ENCODE measurements at places on chromosomes 1 and 21.
A peak's percentile ranks its signal among the peaks of the same experiment; 100 is the strongest.

GRCh38 chr1:184801503-184801902, 46.8 kb upstream of the EDEM3 start:
- DNase-seq: no peak

- DNase-seq: no peak
These were observed 11.9 kb upstream of the CLDN8 start for GRCh38 chr21:30227633-30228404.

- DNase-seq: no peak
These were observed 9.1 kb upstream of the ATAD3B start for GRCh38 chr1:1462318-1462966.

DNA sequence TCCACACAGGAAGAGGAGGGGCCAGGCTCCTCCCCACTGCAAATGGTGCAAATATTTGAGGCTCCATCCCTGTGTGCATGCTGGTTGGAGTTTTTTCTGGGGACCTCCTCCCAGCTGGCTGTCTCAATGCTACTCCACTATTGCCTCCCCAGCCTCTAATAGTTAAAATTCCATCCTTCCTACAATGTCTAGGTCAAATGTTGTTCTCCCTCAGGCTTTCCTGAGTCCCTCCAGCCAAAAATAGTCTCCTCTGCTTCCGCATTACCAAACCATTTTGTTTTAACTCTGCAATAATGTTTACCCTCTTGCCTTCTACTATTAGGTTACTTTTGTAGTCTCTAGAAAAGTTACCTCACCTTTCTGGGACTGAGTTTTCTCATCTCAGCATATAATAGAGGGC, 29.6 kb upstream of the FMO1 start:
- no peak for DNase-seq

GRCh38 chr1:97038410-97038809, 316.8 kb downstream of the PTBP2 start:
- DNase-seq: no peak

DNA sequence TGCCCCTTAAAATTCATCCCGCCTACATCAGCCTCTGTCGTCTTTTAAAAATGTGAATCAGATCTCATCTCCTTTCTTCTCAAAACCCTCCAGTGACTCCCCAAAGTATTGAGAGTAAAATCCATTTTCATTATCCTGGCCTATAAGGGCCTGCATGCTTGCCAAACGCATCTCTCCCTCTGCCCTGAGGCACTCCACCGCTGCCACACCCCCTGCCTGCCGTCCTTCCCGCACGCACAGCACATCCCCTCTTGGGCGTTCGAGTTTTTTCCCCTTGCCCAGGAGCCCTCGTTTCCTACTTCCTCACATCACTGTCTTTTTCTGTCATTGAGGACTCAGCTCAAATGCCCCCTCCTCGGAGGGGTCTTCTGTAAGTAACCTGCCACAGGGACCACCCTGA, 53.3 kb upstream of the MTR start:
- DNase-seq: no peak

- DNase-seq: no peak
These were observed 610.6 kb downstream of the KIF26B start for GRCh38 chr1:245765230-245766000.

DNA sequence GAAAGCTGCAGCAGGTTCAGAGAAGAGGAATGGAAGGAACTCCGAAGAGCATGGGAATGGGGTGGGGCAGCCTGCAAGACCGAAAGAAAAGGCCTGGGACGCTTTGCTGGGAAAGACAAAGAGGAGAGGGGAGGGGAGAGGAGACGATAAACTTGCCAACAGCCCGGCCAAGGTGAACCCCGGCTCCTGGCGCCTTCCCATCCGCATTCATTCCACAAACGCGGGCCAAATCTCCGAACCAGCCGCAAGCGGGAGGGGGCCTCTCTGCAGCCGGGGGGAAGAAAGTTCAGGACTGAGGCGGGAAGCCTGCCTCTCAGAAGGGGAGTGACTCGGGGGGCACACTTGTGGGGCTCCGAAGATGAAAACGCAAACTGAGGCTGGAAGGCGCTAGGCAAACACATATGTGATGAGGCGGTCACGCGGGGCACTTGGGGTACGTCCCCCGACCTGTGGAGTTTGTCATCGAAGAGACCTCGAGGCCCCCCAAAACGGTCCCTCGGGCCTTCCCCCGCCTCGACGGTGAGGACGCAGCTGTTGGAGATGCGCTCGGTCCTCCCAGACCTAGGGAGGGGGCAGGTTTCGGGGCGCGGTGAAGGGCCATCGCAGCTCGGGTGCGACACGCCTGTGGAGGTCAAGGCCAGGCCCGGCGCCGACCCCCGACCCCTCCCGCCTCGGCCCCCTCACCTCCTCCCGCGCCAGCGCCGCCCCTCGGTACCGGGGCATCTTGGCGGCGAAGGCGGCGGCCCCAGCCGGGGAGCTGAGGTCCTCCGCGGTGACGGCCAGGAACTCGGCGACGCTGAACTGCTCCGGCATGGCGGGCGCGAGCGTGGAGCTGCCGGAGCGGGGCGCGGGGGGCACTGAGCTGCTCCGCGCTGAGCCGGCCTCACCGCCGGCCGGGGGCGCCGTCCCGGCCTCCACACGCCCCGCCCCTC, at the start of gene ASAP3:
ASAP3 (minus strand) TSS at position 859 of the 932 bp plus-strand sequence; CDS start at position 813, 46 bp downstream.
- DNase-seq: no peak

GRCh38 chr1:207516729-207517128, 20.8 kb downstream of the CR1 start:
- no peak for DNase-seq

DNA sequence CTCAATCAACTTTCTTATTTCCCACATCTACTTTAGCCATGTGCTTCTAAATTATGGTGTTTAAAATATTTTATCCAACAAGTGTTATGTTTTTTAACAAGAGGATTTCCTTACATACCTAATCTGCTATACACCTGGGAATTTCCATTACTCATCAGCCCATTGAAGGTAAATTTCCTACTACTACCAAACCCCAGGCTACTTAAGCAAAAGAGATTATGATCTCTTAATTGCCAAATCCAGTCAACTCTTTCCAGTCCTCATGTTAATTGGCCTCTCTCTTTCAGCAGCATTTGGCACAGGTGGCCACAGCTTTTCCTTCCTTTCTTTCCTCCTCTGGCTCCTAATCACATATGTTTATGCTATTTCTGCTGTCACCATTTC, 5.1 kb upstream of the C1orf162 start:
- no peak for DNase-seq

GRCh38 chr21:33299181-33299752, 25.5 kb upstream of the IFNAR1 start:
- peak; percentile 3 for DNase-seq

DNA sequence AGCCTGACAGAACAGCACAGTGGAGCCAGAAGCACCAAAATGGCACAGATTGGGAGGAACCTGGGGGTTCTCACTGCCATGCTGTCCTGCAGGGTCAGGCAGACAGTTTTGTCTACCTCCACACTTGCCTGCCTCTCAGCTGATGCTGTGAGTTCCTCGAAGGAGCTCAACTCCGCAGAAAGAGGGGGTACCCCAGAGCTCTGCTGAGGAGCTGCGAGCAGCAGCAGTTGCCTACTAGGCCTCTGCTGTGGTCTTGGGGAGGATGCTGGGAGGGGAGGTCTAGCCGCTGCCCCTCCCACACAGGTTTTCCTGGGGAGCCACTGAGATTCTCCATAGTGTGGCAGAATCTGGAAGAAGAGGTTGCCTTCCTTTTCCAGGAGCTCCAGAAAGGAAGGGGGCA, 192.5 kb downstream of the FOXD2 start:
- DNase-seq: no peak

DNA sequence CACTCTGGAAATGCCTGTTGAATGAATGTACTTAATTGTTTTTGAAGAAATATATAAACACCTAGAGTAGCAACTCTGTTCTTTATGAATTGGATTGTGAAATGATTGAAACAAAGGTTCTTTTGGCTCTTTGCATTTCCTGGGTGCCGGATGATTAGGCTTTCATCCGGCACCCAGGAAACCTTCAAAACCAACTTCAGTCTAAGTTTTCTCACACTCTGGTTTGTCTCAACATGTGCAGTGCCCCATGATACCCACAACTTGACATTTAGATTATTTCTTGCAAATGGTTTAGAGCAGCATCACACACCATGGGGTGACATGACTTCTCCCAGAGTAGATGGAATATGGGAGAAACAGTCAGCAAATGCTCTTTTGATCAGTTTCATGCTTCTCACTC, 354.9 kb downstream of the BARHL2 start:
- no peak for DNase-seq

GRCh38 chr1:226149806-226150205, 36.7 kb downstream of the ACBD3 start:
- DNase-seq: no peak

- DNase-seq: no peak
These were observed 6.7 kb upstream of the CA6 start for GRCh38 chr1:8939000-8939265.

DNA sequence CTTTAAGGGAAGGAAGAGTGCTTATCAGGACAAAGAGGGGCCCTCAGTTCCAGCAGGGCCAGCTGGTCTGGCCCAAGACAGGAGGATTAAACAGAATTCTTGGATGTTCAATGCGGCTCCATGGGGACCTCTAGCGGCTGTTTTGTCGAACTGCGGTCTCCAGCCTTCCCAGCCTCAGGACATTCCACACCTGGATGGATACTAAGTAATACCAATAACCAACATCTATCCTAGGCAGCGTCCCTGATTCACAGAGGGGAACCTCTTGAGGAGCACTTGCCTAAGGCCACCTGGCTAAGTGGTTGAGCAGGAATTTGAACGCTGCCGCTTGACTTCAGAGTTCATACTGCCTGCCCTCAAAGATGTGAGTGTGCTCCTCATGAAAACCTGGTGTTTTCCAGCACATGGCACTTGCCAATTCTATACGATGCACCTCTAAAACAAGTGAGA, 15.5 kb upstream of the CD247 start:
- DNase-seq: peak; percentile 36

- DNase-seq: no peak
These were observed 86.4 kb upstream of the IGSF21 start for GRCh38 chr1:18021242-18021641.

DNA sequence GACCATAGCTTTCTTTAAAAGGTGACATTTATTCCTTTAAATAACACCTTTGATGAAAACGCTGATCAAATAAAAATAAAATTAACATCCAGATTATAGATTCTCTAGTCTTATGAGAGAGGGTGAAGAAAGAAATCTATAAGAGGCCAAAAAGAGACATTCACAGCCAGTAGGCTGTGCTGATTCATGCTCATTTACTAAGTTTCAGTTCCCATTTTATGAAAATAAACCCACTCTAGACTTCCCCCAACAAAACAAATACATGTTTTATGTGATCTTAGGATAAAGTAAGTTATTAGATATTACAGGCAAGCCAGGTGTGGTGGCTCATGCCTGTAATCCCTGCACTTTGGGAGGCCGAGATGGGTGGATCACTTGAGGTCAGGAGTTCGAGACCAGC, 21.1 kb downstream of the ESRRG start:
- DNase-seq: no peak

DNA sequence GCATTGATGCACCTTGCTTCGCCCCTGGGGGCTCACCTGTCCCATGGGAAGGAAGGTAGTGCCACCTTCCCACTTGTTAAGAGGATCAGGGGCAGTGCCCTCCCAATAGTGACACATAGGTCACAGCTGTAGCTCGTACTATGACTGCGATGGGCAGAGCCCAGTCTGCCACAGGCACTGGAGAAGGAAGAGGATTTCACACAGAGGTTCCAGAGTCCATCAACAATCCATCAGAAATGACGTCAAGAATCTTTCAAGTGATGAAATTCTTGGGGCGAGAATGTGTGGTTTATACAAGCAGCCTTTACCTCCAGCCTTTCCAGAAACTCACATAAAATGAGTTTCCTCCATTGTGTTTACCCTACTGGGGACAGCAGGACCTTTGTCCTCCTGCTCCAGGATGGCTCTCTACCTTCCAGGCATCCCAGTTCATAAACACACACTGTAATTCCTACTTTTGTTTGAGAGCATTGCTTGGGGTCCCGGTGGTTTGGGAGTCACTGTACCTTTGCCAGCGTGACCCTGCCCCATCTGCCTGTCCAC, 260.6 kb upstream of the VAMP3 start:
- no peak for DNase-seq

- DNase-seq: no peak
These were observed 43.7 kb downstream of the MRPL39 start for GRCh38 chr21:25563361-25564116.

DNA sequence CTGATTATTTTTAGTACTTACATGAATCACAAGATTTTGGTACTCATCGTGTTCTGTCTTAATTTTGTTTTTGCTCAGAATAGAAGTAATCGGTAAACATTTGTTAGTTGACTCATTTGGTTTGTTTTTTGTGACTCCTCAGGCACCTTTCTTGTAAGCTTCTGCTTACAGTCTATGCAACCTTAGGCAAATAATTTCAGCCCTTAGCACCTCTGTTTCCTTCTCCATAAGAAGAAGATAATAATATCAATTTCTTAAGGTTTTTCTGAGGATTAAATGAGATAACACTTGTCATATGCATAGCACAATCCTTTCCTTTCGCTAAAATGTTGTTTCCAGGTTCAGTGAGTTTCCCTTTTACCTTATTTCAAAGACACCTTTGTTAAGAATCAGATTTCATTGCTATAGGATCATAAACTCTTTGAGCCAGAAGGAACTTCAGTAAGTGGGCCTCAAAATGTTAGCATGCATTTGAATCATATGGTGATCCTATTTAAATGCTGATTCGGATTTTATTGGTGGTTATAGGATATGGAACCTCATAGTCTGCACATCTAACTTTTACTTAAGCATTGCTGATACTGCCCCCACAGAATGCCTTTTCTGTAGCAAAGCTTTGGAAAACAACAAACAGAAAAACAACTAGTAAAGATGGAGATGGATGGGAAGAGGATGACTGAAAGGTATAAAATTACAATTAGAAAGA, 272.7 kb upstream of the CACYBP start:
- DNase-seq: no peak

- no peak for DNase-seq
These were observed 438.6 kb downstream of the OMA1 start for GRCh38 chr1:58107943-58108342.

DNA sequence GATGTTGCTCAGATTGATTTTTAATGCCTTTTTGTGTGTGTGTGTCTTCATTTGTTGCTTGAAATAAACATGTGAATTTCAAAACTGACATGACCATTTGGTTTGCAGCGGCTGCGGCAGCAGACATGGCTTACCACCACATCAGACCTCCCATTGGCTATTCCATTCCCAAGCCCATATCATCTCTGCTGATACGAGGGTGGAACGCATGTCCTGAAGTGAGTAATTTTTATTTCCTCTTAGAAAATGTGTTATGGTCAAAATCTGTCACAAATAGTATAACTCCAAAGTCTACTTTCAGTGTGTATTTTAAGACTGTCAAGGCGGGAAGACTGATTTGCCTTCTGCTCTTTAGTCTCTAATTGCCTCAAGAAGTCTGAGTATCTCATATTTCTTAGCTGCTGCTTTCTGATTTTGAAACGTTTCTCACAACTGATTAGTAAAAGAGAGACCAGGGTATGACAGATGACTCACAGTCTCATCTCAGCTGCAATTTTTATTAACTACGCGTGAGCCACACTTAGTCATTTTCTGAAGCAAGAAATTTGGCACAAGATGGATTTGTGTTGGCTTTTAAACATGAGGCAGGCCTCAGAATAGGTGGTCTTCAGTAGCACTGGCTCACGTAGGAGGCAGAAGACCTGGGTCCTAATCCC, 49.0 kb downstream of the LRRC53 start:
- no peak for DNase-seq

GRCh38 chr1:33013791-33014190, 22.9 kb downstream of the AK2 start:
- no peak for DNase-seq
